Endothelial cell of umbilical vein (primary cell): ENCODE measurements at places on chromosomes 7 and 10. TPM values are rescaled to one million over a fixed set of nuclear protein-coding genes. Genes with fewer than 3 reads are reported as not detected.

The TMEM26 gene
- total RNA-seq = 0.23 and 0.27 TPM in 2 replicates

The CRPPA gene
- total RNA-seq = 2.9 and 3.5 TPM in 2 replicates

The VWDE gene
- total RNA-seq = 0.09 and 0.11 TPM in 2 replicates

The AUTS2 gene
- 8.0 and 11.3 TPM in 2 replicates for total RNA-seq

DNA sequence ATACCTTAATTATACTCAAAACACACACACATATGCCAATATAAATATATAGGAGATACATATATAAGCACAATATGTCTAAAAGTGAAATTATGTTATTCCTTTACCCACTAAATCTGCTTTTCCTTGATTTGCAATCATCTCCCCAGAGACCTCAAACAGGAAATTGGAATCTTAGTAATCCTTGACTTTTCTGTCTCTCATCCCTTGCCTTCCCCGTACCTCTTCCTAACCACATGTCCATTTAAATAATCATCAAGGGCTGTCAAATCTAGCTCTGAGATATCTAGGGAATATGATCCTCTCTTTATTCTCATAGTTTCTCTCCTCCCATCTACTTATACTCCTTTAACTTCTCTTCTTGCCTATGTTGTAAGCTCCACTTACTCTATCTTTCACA, 336.6 kb downstream of the HGF start:
- no peak overlapping the region for H3K4me3 ChIP-seq
- H3K27ac ChIP-seq = no peak overlapping the region
- H3K36me3 ChIP-seq = no peaks in the 10 kb centered on the region
- DNase-seq = no peak

GRCh38 chr10:105596749-105597148, 955.7 kb downstream of the SORCS3 start:
- no peak for DNase-seq
- H3K27me3 ChIP-seq = no peaks in the 10 kb centered on the region
- H3K4me3 ChIP-seq = no peak overlapping the region
- no peak overlapping the region for H3K27ac ChIP-seq

GRCh38 chr7:16847381-16847860, 34.4 kb downstream of the AGR3 start:
- H3K27me3 ChIP-seq = no peaks in the 10 kb centered on the region
- no peaks in the 10 kb centered on the region for H3K36me3 ChIP-seq
- H3K27ac ChIP-seq = no peak overlapping the region
- H3K4me1 ChIP-seq = peaks cover 10% of the 10 kb centered on the region
